Activated naive CD4-positive, alpha-beta T cell (primary cell): ENCODE measurements at places on chromosomes 12 and 14.

DNA sequence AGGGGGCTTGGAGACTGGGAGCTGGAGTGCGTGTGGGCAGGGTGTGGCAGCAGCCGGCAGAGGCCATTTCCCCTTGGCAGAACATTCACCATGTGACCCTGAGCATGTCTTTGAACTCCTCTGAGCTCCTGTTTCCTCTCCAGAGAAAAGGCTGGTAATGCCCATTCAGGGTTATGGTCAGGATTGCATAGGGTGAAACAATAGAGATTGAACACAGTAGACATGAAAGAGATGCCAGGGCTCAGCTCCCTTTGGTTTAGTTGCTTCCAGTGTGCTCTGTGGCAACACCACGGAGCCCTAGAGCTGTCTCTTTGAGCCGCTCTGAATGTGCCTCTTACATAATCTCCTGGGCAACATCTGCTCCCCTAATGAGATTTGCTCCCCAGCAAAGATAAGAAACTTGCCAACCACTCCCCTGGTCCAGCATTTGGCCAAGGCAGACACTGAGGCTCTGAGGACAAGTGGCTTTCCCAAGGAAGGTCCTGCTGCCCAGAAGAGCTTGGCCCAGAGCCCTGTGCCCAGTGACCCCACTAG, 4.6 kb downstream of the IFI27 start:
- DNase-seq = no peak

DNA sequence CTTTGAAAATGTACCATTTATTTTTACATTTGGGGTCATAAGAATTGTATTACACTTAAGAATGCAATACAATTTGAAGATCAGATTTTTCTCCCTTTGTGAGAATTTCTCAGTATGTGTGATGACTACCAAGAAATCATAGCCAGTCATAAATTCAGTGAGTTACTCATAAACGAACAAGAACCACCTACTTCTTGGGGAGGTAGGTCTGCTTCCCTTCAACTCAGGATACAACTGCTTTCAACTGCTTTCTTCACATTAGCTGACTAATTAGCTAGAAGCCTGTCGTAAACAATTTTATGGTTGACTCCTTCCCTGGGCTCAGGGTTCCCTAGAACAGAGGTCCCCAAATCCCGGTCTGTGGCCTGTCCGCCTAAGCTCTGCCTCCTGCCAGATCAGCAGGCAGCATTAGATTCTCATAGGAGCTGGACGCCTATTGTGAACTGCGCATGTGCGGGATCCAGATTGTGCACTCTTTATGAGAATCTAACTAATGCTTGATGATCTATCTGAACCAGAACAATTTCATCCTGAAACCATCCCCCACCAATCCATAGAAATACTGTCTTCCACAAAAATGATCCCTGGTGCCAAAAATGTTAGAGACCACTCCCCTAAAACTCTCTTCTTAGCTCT, 3.7 kb downstream of the ANG start:
- DNase-seq = no peak

DNA sequence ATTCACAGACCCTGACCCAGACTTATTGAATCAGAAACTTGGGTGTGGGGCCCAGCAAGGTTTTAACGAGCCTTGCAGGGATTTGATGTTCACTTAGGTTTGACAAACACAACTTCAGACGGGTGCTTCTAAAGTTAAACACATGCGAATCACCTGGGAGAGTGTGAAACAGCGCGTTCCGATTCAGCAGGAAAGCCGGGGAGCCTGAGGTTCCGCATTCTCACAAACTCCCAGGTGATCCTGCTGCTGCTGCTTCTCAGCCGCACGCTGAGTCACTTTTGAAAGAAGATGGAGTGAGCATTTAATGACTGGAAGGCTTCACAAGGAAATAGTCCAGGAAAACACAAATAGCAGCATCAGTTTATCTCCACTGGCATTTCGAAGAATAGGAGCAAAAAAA, 44.2 kb upstream of the DDX11 start:
- no peak for DNase-seq

- no peak for DNase-seq
These were observed 11.2 kb downstream of the ADSS1 start for GRCh38 chr14:104734991-104735779.

- DNase-seq = no peak
These were observed 39.7 kb upstream of the GZMB start for GRCh38 chr14:24673534-24674203.
